ENCODE measurements at places on chromosomes 3 and 15.

DNA sequence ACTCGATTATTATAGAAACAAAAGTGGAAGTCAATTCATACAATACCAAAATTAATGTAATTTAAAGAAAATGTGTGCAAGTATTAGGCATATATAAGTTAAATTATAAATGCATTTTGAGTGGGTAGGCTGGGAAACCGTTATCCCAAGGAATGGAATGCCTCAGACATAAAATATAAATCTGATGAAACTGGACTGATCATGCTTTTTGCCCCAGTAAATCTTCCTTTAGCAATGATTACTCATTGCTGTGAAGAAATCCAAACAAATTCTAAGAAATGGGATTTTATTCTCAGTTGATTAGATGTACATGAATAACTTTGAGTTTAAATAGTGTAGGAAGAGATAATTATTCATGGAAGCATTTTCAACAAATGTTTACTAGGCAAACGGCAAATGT, 185.5 kb upstream of the KCNMB2 start:
- no peak for DNase-seq

GRCh38 chr3:49222002-49222401, 50.6 kb downstream of the KLHDC8B start:
- DNase-seq = no peak

DNA sequence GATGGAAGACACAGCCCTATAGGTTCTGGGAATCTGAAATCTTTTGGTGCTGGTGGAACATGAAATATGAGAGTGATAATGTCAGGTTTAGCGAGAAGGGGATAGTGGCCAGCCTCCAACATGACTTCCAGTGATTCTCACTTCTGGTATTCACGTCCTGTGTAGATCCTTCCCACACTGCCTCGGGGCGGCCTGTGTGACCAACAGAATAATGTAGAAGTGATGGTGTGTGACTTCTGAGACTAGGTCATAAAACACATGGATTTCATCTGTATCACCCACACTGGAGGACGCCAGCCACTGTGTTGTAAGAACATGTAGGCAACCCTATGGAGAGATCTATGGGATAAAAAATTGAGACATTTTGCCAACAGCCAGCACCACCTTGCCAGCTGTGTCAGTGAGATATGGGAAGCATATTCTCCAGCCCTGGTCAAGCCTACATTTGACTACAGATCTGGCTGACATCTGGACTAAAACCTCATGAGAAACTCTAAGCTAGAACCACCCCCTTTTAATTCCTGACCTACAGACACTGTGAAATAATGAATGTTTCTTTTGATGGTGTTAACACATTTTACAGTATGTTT, 25.5 kb upstream of the NUDT16 start:
- no peak for DNase-seq

DNA sequence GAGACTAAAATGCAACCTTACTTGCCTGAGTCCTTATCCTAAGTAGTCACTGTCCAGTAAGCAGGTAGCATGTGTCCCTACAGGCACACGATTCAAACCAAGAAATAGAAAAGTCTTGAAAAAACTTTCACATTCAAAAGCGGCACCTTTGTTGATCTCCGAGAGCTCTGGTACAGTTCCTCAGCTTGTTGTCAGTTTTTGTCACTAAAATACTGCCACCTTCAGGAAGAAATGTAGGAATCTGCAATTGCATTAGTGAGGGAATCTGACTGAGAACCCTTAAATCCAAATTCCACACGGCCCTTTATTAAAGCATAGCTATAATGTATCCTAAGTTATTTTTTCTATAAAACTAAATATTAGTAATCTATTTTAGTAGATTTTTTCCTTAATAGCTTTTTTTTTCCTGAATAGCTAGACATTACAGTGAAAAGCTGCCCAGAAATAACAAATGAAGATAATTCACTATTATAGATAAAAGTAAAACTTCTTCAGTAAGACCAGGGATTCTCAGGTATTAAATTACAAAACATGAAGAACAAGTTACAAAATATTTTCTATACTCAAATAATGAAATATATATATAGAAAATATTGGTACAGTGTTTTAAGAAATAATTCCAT, 44.0 kb downstream of the CCDC54 start:
- DNase-seq = peak; percentile 44

- DNase-seq = no peak
These were observed 90.4 kb downstream of the CMSS1 start for GRCh38 chr3:99907959-99908544.

DNA sequence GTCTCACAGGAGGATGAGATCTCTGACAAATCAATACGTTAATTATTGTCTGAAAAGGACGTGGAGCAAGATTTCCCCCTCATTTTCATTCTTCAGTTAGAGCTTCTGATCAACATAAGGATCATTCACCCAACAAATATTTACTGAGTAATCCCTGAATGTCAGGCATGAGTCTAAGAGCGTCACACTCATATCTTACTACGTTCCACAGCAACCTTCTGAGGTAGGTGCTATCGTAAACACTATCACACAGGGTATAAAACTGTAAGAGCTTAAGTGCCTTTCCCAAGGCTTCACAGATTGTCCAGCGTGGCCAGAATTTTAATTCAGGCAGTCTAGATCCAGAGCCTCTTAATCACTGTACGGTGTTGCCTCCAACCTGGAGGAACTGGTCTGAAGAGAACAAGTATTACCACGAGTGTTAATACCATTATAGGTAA, 10.6 kb upstream of the TM4SF1 start:
- no peak for DNase-seq

DNA sequence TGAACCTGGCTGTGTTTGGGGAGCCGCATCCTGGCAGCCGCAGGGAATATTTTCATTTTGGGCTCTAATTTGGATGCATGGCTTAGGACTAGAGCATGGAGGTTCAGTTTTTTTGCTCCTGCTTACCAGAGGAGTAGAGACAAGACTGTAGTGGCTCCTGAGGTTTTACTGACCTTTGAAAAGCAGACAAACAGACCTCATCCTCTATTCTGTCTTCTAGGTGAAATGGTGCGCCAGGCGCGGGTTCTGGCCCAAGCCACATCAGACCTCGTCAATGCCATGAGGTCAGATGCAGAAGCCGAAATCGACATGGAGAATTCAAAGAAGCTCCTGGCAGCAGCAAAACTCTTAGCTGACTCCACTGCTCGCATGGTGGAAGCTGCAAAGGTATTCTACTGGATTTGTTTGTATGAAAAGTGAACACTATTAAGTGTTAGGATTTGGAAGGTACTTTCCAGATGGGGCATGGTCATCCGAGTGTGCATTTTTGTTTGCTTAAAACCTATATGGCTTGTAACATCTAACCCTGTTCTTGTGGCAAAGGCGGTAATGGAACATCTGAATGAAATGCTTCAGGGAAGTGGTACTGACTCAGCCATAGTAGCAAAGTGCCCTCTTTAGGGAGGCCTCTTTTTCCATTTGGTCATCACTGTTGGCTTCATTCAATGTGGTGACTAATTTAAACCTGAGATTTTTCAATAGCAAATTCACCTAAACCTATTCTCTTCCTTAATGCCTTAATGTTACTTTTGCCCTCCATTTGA, 330.7 kb upstream of the TPM1 start:
- no peak for DNase-seq

DNA sequence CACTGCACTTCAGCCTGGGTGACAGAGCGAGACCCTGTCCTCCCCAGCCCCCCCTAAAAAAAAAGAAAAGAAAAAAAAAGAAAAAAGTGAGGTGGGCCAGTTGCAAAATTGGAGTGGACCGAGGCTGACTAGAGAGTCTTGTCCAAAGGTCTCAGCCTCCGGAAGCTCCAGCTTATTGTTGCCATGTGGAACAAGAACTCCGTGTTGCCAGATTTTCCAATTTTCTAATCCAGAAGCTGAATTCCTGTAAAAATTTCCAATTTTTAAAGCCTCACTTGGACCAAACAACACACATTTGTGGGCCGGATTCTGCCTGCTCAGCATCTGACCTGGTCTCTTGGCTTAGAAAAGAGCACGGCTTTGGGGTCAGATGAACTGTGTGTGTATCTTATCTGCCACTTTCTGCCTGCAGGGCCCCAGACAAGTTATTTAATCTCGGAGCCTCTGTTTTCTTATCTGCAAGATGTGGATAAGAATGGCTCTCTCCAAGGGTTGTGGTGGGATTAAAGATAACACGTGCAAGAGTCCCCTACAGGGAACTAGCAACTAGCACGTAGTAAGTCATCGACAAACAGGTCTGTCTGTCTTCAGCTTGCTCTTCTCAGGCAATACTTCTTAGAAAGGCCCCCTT, 73.7 kb upstream of the TLE3 start:
- no peak for DNase-seq

GRCh38 chr3:124888482-124889441, 1.6 kb upstream of the ITGB5 start:
- DNase-seq = no peak

GRCh38 chr3:77800893-77801292, 761.0 kb downstream of the ROBO2 start:
- DNase-seq = no peak

DNA sequence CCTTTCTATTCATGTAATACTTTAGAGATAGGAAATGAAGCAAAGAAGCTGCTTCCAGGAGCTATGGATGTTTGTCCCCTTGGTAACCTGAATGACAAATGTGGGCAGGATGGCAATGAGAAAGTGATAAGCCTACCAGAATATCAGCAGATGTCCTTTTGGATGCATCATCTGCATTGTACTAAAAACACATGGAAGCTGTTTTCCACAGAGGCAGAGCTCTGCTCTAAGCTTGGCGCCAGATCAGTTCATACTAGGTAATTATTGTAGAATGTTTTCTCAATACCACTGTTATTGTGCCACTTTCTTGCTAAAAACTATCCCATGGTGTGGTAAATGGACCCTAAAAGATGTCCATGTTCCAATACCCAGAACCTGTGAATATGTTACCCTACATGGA, 100.2 kb downstream of the DTWD1 start:
- DNase-seq = no peak

- DNase-seq = no peak
These were observed 12.8 kb downstream of the GCSAM start for GRCh38 chr3:112119962-112120836.

GRCh38 chr15:75008629-75009326, 13.4 kb downstream of the SCAMP5 start:
- DNase-seq = no peak

- DNase-seq = no peak
These were observed 1.8 kb upstream of the YEATS2 start for GRCh38 chr3:183695569-183696364.

DNA sequence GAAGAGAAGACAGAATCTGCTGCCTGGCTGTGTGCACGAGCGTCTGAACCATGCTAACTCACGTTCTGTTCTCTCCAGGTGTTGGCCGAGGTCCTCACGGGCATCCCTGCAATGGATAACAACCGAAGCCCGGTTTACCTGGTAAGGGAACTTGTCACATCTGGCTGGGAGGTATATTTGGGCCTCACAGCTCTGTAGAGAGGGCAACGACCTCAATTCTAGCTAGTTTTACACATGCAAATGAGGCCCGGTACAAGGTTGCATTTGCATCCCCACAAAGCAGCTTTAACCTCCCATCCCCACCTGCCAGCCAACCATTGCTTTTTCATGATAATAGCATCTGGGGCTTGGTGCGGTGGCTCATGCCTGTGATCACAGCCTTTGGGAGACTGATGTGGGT, 22.0 kb upstream of the TATDN2 start:
- peak; percentile 88 for DNase-seq

DNA sequence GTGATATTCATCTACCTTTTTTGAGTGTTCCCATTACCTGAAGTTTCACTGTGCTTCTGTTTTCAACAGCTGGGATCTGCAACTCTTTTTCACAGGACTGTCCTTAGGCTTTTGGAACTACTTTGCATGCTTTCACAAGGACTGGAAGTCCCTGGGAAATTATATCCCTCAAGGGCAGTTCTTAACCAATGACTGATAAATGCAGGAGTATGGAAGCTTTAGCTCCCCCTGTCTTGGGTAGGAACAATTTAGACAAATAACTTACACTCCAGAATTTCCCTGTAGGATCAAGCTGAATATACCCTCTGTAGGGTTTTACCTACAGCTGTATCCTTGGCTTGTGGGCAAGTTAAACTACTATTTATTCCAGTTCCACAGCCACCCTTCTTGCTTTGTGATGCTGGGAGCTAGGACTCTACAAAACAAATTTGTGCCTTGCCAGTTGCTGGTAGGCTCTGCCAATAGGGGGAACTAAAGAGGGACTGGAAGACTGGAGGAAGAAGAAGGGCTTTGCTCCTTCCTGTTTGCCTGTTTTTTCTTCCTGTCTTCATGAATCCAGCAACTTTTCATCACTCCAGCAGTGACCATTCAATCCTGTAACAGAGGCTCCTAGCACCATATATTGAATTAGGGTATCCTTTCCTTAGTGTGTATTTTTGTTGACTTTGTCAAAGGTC, 6.8 kb upstream of the ZNF280D start:
- peak; percentile 19 for DNase-seq

- no peak for DNase-seq
These were observed 1.5 kb downstream of the TMEM44 start for GRCh38 chr3:194631696-194632095.

GRCh38 chr3:138408751-138409570, 25.5 kb upstream of the ESYT3 start:
- peak; percentile 46 for DNase-seq

- no peak for DNase-seq
These were observed 83.5 kb downstream of the UACA start for GRCh38 chr15:70679919-70680231.

DNA sequence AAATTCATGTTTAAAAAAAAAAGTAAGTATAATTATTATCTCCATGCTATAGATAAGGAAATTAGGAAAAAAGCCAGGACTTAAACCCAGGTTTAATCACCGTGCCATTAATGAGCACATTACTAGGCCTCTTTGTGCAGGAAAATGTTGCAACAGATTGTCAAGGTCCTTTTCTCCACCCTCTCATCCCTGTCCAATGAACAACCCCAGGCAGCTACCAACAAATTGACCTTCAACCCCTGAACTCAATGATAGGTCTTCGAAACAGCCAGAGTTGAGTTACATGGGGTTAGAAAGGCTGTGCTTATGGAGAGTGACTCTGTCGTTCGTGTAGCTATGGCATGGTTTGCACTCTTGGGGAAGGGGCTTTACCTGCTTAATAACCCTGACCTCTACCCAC, 84.2 kb upstream of the CTNNB1 start:
- DNase-seq = no peak

- no peak for DNase-seq
These were observed 618.8 kb upstream of the CCDC54 start for GRCh38 chr3:106758459-106758858.

DNA sequence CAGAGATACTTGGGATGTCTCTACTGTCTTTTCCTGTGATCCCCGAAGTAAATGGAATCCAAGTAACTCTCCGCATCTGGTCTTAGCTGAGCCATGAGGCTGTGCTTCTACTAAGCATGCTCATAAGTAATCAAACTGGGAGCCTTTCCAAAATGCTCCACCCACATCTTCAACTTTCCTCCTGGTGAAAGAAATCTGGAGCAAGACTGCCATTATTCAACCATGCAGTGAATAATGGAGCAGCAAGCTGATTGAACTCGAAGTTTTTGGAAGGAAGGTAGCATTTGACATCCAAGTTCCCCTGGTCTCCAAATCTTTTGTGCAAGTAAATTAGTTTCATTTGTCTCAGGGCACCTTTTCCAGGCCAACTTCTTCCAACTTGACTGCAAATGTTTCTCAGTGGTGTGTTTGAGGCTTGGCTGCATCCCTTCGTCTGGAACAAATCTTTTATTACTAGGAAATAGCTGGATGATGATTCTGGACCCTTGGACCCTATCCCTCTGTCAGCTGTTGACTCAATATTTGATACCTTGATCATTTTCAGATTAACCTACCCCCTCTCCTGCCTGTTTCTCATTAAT, 19.4 kb downstream of the GXYLT2 start:
- DNase-seq = no peak
